ENCODE measurements at places on chromosomes 7 and 10.

GRCh38 chr10:51932530-51932929 lies 233.1 kb upstream of the CSTF2T start:
- DNase-seq, result no peak

- no peak for DNase-seq
Observed at GRCh38 chr10:36597756-36598320, 527.6 kb upstream of the ANKRD30A start.

DNA sequence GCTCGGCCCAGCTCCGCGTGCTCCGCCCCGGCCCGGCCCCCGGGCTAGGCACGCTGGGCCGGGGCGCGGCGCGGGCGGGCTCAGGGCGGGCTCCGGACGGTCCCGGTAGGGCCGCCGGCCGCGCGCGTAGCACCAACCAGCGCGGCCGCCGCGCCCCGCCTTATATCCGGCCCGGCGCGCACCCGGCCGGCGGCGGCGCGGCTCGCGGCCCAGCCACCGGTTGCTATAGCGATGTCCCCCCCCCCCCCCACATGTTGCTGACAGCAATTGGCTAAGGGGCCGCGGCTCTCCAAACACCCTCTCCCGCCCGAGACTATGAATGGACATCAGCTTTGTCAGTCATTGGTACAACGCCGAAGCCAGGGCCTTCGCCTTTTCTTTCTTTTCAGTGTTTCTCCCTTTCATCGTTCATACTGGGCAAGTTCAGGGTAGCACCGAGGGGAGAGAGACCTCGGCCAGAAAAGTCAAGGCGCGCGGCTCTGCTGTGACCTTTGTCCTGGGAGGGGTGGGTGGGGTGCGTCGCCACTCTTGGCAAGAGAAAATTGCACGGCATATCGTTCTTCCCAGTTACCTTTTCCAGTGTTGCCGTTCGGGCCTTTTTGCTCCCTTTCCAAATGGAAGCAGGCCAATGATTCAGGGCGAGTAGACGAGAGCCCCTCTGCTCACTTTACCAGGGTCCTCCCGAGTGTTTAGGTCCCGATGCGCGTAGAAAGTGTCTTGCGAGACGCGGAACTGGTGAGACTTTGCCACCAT lies 354.2 kb downstream of the DNAJB6 start:
- DNase-seq, result peak; percentile 49

DNA sequence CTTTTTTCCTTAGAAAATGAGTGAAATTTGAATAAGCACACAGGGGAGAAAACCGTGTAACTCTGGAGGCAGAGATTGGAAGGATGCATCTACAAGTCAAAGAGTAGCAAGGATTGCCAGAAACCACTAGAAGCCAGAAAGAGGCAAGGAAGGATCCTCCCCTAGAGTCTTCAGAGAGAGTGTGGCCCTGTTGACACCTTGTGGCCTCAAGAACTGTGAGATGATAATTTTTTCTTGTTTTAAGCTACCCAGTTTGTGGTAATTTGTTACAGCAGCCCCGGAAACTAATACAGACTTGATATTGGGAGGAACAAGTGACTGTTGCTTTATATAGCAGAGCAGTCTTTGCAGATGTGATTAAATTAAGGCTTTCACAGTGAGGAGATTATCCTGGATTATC lies 3.6 kb upstream of the GIMAP7 start:
- no peak for DNase-seq

DNA sequence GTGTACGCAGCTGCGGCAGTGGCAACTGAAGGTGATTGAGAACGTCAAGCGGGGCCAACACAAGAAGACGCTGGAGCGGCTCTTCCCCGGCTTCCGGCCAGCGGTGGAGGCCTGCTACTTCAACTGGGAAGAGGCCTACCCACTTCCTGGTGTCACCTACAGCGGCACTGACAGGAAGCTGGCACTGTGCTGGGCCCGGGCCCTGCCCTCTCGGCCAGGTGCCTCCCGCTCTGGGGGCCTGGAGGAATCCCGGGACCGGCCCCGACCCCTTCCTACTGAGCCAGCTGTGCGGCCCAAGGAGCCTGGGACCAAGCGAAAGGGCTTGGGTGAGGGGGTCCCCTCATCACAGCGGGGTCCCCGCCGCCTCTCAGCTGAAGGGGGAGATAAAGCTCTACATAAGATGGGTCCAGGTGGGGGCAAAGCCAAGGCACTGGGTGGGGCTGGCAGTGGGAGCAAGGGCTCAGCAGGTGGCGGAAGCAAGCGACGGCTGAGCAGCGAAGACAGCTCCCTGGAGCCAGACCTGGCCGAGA lies 6.5 kb downstream of the ZSWIM8 start:
- DNase-seq, result no peak

DNA sequence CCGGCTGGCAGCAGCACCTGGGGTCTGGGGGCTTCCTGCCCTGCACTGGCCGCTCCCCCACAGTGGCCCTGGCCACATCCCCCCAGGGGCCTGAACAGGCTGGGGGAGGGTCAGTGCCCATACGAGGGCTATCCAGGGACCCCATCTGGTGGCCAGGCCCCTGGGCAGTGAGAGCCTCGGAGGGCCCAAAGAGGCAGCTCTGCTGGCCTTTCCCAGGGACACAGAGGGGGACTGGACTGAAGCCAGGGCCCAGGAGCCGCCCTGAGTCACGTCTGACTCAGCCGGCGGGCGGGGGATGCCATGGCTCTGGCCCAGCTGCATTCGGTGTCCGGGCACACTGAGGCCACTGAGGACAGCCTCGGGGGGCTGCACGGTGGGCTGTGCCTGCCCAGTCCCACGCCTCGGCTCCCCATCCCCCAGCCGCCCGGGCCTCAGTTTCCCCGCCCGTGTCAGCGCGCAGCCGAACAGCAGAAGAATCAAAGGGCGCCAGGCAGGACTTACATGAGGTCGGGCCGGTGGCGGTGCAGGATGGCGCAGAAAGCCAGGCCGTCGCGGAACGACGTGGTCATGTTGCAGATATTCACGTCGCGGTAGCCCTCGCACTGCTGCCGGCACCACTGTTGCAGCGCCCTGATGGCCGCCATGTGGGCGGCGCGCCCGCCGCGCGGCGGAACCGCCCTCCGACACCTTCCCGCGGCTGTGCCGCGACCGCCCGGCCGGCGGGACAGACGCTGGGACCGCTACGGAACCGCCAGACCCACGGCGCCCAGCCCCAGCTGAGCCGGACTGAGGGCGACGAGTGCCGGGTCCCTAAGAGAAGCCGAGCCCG lies at the start of gene MICALL2:
Gene MICALL2 (minus strand): TSS at position 788 of the 829 bp plus-strand sequence. CDS start 144 bp downstream, at position 644.
- DNase-seq, result peak; percentile 87

DNA sequence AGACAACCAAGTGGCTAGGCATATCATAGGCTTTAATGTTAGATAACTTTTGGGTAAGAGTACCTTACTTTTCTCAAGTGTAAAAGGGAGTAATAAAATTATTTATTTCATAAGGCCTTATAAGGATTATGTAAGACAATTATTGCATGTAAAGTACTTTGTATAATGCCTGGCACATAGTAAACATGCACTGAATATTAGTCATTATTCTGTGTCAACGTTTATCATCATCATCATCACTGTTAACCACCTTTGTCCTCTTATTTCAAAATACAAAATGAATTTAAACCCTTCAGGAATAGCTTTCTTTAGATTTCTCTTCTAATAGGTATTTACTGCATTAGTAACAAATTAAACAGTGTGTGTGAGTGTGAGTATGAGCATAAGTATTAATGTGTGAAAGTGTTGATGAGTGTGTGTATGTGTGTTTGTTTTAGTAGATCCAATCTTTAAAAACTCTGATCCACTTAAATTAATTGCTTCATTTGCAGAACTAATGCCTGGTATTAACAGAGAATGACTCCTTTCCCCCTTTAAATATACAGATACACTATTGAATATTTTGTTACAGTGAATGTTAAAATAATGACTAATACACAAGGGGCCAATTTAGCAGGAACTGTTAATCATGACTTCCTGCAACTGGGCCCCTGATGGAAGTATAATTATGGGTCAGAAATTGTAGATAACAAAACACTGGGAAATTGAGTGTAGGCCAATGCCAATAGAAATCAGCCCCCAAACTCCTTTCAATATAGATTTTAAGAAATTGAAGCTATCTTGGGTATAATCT lies 213.3 kb upstream of the FZD8 start:
- DNase-seq, result no peak

DNA sequence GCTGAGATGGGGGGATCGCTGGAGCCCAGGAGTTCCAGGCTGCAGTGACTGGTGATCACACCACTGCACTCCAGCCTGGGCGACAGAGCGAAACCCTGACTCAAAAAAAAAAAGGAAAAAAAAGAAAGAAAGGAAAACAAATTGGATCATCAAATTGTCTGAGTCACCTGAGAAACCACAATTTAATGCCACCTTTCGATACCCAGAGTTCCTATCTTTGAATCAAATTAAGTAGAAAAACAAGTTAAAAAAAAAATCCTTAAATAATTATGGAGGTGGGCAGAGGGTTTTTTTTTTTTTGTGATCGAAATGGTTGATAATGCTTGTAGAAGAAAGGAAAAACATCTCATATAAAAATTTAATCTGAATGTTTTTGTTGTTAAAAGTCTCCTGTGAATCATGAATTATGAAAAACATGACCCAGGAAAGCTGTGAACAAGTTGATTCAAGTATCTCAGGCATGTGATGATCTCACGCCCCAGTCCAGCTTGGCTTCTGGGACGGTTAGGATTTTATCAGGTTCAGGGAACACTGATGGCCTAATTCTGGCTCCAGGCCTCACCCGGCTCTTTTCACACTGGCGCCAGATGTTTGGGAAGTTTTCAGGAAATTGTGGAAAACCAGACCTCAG lies 25.3 kb upstream of the CUX1 start:
- DNase-seq, result peak; percentile 64

DNA sequence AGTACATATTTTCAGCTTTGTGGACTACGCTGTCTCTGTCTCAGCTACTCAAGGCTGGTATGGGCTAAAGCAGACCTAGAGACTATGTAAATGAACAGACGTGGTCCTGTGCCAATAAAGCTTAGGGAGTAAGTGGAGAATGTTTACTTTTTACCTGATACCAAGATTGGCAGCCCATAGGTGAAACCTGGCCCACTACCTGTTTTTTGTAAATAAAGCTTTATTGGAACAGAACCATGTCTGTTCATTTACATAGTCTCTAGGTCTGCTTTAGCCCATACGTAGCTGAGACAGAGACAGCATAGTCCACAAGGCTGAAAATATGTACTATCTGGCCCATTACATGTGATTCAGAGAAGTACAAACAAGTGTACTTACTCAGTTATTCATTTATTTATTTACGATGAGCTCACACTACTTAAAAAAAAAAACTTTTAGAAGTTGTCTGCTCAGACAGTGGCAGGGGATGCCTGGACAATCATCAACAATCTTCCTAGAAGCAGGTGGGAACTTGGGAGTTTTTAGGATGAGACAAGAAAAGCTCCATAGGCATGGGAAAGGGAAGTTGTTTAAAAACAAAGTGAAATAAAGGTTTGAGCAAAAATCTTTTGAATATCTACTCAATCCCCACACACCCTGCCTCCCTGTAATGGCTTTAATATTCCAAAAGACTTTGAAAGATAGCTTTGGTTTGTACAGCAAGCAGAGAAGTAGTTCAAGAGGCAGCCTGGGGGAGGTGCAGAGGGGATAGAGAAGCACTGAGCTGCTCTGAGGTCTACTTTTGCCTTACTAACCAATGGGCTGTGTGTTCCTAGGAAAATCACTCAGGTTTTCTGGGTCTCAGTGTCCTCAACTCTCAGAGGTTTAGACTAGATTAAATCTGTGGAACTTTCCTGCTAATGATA lies 114.4 kb upstream of the AFAP1L2 start:
- DNase-seq, result no peak

- no peak for DNase-seq
Observed at GRCh38 chr10:43173120-43173519, 34.9 kb downstream of the CSGALNACT2 start.

DNA sequence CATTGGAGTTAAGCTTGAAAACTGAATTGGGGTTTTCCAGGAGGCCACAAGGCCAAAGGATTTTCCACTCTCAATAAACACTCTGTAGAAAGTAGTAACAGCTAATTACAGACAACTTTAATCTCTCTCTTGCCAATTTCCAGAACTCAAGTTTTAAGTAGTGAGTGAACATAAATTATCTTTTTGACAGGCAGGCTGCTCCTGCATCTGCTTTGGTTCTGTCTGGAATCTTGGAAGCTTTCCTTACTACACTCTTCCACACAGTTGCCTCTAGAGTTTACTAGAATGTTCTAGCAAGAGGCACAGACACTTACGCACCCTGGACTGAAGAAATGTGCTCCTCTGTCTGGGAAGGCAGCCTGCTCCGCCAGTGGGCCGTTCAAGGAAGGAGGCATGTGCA lies 90.5 kb upstream of the WAC start:
- DNase-seq, result no peak

GRCh38 chr10:29394321-29394932 lies 105.6 kb downstream of the LYZL1 start:
- DNase-seq, result no peak

DNA sequence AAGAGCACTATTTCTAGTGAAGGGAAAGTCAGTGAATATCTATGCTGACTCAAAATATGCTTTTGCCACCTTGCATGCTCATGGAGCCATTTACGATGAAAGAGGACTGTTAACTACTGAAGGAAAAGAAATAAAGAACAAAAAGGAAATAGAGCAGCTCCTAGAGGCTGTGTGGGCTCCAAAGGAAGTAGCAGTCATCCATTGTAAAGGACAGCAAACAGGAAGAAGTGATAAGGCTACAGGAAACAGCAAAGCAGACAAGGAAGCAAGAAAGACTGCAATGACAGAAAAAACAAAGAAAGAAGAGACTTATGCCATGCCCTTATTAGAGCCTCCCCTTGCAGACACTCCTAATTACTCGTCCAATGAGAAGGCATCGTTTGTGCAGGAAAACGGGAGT lies 12.0 kb upstream of the ZNF33B start:
- DNase-seq, result no peak

GRCh38 chr10:47378606-47379444 lies 5.3 kb downstream of the ZNF488 start:
- DNase-seq, result no peak

GRCh38 chr10:71701496-71702132 lies 18.0 kb downstream of the C10orf105 start:
- DNase-seq, result no peak

DNA sequence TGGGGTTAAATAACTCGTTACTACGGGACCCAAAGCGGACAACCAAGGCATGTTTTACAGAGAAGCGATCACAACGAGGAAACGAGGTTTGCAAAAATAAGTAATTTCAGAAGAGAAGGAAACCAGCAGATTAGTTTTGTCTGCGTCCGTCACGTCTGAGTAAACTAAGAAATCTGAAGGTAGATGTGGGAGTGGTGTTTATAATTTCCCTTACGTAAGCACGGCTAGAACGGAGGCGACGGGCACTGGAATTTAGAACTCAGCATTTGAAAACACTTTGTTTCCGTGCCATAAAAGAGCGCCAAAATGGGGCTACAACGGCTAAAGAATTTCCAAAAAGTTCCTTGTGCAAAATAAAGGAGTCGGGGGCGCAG lies 718 bp upstream of the UMAD1 start:
- DNase-seq, result peak; percentile 3

DNA sequence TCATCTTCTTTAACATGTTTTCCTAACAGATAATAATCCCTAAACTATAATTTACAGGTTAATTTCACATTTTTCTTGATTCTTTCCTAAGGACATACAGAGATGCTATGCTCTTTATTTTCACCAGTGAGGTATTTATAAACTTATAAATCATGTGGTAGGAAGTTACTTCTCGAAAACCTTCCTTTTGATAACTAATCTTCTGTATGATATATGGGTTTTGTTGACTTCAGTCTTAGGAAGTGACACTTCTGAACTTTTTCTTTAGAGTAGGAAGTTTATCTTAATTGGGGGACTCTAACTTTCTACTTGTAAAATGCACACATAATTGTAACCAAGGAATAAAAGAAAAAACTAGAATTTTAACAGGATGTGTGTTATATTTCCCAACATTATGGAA lies 9.8 kb upstream of the PNPLA8 start:
- no peak for DNase-seq

Measured in fibroblast of skin of abdomen (primary cell).